SHP77 (cell line): ENCODE measurements at places on chromosomes 7 and 10.

- DNase-seq: no peak
Measured at GRCh38 chr7:102953406-102953805, 40.6 kb downstream of the LRRC17 start.

DNA sequence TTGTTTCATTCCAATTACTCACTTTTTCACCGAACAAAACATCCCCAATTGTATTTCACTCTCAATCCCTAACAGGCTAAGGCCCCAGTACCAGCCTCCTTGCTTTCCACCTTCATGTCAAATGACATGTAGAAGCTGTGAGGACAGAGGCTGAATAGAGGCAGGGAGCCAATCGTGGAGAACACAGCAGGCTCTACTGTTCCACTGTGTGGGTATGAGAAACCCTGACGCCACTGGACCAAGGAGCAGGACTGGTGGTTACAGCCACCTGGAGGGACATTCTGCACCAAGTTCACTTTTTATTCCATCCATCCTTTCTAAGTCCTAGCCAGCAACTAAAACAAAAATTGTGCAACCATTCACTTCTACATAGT, 502.8 kb downstream of the SORCS1 start:
- no peak for DNase-seq

DNA sequence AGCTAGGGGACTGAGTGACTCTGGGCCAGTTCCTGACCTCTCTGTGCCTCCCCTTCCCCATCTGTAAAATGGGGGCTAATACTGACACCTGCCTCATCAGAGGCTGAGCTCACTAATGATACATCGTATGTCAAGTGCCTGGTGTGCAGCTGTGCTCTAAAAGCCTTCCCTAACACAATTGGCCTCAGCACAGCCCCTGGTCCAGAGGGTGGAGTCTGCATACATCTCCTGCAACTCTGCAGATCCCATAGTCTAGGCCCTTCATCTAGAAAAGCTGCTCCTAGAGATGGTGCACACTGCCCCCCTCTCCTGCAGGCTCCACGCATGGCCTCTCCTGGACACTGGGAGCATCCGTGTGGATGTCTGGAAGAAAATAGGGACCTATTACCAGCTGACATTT, 255.0 kb downstream of the RPS24 start:
- DNase-seq: no peak

DNA sequence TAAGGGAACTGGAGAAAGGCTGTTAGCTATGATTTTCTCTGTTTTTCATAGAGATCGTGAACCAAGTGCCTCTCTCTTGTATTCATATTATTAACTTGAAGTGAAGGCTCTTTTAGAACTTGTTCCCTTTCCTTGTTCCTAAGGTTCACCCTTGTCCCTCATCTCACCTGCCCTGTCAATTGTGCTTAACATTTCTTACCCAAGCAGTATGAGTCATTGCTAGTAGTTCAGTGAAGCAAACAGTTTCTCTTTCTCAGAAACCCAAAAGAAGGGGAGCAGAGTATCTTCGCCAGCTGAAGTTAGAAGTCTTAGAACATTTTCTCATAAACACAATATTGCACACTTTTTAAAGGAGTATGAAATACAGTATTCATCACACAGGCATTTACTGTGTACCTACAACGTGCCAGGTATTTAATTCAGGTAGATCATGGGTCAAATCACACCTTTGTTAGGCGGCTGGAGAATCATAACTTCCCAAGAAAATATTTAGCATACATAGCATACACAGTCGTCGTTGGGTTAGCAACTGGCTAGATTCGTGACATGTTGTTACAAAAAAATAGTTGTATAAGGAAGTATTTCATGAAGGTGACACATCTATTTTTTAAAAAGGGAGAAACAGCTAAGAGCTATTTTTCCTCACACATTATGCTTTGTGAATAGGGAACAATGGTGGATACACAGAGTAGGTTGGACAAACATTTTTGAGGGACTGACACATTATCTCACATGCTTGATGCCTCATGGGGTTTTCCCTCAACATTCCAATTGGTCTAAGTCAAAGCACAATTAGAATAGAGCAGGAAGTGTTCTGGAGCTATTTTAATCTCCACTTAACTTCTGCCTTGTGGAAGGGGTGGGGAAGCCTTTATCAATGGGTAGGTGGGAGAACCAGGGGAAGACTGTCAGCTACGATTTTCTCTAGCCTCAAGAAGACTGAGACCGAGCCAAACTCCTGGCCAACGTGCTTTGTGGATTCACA, 13.2 kb downstream of the HDAC9 start:
- no peak for DNase-seq

- no peak for DNase-seq
Measured at GRCh38 chr7:7257899-7258692, 75.8 kb downstream of the C1GALT1 start.

DNA sequence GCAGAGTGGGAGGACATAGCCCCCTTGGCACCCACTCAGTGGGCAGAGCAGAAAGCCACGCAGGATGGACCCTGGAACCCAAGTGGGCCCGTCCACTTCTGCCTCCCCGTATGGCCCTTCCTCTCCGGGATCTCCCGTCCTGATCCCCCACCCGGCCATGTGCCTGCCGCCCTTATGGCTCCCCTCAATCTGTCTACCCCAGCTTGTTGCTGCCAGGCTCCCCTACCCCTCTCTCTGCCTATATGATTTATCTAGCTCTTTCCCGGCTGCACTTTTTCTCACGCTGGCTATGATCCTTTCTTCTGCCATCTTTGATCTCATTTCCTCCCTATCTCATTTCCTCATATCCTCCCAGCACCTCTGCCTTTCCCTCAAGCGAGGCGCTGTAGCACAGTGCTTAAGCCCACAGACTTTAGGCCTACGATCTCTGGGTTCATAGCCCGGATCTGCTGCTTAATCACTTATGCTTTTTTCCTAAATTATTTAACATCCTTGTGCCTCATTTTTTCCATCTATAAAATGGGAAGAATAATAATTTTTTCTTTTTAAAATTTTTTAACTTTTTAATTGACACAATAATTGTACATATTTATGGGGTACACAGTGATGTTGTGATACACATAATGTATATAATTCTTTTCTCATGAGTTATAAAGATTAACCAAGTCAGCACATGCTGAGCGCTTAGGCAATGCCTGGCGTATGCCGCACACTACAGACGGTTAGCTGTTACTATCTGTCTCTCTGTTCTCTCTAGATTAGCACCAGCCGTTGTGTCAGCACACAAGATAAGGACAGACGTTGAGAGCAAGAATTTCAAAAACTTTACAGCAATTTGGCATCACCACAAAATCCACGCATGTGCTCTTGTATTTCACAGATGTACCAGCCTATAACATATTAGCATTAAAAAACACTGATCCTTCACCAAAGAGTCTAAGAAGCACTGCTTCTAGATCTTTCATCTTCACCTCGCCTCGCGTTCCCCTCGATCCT, 18.1 kb downstream of the KCNH2 start:
- DNase-seq: no peak

- peak; percentile 27 for DNase-seq
Measured at GRCh38 chr7:131845573-131846314, 289.3 kb upstream of the PODXL start.

DNA sequence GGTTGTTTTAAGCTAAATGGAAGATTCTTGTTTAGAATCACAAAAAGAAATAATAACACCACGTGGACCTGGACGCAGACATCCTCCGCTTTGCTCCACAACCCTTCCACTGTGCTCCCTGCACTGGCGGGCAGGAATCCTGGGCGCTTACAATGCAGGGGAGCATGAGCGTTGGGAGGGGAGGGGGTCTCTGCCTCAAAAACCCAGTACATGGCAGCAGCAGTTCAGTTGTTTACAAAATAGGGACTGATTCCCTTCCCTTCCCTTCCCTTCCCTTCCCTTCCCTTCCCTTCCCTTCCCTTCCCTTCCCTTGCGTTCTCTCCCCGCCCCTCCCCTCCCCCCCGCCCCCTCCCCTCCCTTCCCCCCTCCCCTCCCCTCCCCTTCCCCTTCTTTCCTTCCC, 169.6 kb upstream of the ITGB1 start:
- no peak for DNase-seq

DNA sequence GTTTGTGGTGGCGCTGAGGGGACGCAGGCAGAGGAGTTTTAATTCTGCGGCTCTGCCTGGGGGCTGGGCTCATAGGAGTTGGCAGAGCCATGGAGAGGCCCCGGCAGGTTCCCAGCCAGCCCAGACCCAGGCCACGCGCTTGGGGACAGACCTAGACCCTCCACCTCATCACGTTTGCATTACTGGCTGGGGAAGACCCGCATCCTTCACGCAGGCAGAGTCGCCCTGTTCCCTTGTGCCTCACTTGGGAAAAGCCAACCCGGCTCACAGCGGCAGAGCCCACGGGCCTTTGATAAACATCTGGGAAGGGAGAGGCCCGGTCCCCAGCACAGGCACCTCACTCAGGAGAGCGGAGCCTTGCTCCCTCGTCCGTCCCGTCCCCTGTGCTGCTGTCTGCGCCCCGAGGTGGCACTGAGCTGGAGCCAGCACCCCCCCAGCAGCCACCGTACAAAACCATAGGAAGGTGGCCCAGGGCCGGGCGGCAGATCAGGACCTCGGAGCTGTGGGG, 112.8 kb downstream of the CYTH3 start:
- DNase-seq: no peak

GRCh38 chr7:157359581-157359980, 22.8 kb downstream of the DNAJB6 start:
- no peak for DNase-seq

DNA sequence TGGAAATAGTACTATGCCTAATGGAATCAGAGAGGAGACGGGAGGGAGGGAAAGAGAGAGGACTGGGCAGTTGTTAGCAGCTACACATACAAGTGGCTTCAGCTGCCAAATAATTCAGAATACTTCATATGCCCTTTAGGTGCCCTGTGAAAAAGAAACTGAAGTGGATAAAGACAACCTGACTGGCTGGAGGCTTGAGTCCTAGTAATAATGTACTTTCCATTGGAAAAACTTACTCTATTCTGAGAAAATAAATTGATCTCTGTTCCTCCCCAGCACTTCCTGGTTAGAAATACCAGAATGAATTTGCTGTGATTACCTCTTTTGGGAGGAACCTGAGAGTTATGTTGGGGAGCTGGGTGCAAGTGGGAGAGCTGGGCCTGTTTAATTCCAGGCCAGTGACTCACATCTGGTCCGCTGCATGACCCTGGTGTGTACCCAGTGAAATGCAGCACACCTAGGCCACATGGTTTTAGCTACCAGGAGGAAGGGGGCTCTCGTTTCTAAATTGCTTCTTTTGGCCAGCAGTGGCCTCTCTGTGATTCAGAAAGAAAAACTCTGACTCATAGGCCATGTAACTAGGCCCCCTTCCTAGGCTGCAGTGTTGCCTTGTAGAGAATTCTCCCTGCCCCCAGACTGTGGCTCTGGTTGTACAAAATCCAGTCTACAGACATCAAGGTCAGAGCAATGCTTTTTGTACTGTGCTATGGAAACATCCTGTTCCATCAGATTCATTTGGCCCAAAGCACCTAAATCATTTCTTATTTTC, 6.5 kb downstream of the AGFG2 start:
- DNase-seq: no peak
